ENCODE measurements at places on chromosomes 11 and 22.

DNA sequence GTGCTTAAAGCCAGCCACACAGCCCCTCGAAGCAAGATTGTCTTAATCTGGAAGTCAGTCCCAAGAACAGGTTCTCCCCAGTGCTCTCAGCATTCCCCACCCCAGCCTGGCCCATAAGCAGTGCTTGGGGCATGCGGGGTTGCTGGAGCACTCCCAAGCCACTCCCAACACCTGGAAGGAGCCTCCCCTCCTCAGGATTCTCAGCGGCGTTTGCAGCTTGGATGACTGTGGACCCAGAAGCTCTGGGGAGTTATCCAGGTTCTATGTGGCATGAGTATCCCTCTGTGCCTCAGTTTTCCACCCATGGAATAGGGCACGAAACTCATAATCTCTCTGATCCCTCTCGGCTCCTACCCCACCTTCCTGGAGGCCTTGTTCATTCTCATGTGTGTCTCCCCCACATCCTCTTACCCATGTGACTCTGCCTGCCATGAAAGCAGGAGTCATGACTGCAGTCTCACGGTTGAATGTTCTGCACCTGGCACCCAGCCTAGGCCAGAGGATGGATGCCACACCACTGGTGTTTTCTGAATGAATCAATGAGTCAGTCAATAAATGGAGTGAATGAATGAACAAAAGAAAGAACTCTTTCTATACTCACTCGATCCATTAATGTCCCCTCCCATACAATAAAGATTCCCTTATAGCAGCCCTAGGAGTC lies 33.4 kb upstream of the WNT7B start:
- DNase-seq: no peak

DNA sequence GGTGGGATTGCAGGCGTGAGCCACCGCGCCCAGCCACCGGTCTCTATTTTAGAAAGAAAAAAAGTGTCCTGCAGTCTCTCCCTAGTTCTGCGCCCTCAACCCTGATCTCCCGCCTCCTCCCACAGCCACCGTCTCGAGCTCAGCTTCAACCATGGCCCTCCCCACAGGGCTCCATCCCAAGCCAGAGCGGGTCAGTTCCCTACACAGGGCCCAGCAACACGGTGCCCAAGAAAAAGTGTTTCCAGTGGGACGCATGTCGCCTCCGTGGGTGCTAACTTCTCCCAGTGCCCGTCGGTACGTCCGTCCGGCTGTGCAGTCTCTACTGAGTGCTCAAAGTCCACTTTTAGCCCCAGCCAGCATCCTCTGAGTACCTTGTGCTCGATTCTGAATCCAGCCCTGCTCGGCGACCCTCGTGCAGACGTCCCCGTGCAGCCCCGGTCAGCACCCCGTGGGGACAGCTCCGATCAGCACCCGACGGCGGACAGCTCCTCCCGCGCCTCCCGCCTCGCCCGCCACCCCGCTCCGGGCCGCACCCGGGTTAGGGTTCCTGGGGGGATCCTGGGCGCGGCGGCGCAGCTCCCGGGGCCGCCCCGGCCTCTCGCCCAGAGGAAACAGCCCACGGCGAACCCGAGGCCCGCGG lies 657 bp upstream of the MAPK8IP2 start:
- DNase-seq: peak; percentile 58

GRCh38 chr11:20238712-20239111 lies 78.4 kb upstream of the DBX1 start:
- no peak for DNase-seq

DNA sequence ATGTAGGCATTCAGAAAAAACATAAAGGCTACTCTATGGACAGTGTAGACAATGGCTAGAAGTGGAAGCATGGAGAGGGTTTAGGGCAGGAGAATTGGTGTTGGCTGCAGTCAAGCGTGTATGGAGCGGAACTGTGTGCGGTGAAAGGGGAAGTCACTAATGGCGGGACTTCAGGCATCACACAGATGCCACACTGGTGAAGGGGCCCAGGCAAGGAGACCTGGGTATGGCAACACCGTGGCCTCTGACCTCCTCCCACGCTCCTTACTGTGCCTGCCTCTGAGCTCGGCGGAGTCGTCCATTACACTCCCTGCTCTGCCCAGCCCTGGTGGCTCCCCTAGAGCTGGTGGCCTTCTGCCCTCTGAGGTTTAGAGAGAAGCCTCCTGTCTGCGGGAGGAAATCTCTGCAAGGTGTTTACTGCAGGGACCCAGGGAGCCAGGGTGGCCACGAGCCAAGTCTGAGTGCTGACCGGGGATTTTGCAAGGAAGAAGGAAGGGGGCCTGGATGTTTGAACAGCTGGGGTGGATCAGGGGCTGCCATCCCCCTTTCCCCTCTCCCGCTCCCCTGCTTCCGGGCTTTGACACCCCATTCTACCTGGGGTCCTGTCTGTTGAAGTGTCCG lies 75.1 kb upstream of the TSPAN18 start:
- DNase-seq: no peak

- DNase-seq: no peak
Measured at GRCh38 chr22:44391481-44392445, 79.0 kb upstream of the SHISAL1 start.

- DNase-seq: no peak
Measured at GRCh38 chr11:94664346-94664745, 97.2 kb downstream of the PIWIL4 start.

DNA sequence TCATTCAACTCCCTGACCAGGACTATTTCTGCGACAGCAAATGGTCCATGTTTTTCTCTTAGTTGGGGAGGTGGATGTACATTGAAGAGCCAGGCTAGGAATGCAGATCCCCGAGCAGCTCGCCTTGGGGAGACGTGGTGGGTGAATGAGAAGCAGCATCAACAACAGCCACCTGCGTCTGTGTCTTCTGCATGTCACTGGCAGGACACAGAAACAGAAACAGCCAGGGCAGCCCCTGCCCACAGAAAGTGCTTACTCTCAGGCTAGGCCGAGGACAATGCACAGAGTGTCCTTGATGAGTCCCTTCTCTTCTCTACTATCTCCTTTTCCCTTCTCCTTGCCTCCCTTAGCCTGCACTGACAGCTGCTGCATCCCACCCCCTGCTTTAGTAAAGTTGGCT lies 541.9 kb upstream of the CADM1 start:
- no peak for DNase-seq

DNA sequence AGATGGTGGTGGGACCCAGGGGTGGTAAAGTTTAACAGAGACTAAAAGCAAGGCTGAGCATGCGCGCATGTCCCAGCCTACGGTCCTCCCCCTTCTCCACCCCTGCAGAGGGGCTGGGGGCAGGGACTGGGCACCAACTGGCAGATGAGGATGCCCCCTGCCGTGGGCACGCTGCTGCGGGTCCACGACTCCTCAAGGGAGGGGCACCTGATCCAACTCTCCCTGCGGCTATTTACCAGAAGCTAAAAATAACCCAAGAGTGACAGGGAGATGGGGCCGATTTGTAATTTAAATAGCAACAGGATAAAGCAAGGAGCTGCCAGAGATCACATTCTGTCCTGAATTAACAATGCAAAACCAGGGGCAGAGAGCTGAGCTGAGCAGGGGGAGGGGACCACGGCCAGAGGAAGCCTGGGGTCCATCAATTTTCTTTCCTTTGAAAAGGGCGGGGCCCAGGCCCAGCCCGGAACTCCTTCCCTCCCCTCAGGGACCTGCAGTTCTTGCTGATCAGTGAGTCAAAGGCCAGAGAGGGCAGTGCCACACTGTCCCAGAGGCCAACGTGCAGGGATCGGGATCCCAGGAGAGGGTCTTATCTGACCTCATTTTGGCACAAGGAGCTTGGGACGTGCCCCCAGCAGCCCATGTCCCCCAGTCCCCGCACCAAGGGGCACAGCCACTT lies 8.1 kb upstream of the DGKZ start:
- DNase-seq: no peak

DNA sequence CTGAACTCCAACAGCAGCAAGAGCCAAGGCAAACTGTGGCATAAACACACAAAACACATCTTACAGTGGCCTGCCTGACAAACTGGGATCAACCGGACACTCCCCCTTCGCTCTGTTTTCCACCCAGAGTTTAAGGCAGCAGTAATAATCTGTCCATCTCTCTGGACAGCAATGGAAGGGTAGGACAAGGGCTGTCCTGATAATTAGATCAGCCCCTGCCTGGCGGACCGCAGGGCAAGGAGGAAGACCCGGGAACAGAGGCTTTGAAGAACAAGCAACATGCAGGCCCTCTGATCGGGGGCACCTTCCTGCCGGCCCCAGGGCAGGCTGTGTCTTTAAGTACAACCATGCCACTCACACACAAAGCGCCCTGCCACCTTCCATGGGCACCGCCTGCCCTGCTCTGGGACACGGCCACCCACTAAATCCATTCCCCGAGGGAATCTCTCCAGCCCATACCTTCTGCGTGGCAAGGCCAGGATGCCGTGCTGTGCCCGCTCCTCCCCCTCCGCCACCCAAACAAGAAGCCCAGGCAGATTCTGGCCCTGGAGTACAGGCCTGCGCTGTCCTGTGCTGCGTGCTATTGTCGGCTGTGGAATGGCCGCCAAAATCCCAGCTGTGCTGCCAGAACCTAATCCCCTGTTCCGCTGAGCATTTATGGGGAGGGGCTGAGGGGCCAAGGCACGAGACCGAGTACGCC lies 38.8 kb downstream of the NUMA1 start:
- DNase-seq: peak; percentile 46

- no peak for DNase-seq
Measured at GRCh38 chr11:76885390-76886097, 24.8 kb downstream of the ACER3 start.

GRCh38 chr11:64164392-64165312 lies 1.3 kb downstream of the MACROD1 start:
- DNase-seq: no peak

- no peak for DNase-seq
Measured at GRCh38 chr11:35907648-35908431, 36.0 kb upstream of the LDLRAD3 start.

DNA sequence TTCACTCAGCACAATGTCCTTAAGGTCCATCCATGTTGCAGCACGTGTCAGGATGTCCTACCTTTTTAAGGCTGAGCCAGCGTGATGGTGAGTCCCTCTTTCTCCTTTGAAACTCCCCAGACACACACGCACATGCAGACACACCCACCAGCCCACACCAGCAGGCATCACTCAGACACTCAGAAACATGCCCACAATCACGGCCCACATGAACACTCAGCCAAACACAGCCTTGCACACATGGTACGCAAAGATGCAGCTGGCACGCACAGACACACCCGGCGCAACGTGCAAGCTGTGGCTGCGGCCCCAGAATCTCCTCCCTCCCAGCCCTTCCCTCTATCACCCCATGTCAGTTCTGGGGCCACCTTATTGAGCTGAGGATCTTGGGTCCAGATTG lies 8.0 kb downstream of the FADS3 start:
- DNase-seq: no peak

DNA sequence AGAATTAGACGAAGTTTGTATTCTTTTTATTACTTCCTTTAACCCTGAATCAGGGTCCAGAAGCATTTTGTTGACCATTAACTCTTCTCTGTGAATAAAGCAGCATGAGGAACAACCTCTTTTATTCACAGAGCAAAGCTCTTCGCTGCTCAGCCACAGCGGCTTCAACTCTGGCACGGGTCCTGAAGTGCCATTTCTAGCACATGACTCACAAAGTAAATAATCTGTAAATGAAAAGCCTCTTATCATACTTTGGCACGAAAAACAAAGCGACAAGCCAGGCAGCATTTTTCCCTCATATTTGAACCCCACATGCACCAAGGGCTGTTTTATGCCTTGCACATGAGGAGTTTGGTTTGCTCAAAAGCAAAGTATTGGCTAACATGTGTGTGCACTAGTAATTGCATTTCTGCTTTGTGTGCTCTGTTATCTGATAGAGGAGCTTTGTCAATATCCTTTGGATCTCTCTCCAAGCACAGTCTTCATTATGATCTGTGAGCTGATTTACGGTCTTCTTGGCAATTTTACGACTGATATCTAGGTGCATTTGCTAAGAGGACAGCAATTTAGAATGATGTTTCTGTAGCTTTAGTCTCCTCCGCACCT lies 33.0 kb upstream of the APOBEC3A start:
- DNase-seq: no peak

DNA sequence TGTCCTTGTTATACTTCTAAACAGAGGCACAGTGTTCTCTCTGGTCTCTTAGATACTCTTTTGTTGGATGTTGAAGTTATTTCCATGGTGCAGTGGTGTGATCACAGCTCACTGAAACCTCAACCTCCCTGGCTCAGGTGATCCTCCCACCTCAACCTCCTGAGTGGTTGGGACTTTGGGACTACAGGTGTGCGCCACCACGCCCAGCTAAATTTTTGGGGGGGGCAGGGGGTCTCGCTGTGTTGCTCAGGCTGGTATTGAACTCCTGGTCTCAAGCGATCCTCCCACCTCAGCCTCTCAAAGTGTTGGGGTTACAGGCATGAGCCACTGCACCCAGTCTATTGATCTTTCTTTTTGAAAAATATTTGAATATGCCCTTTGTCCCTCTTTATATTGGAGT lies 14.9 kb downstream of the ZNF74 start:
- DNase-seq: no peak

DNA sequence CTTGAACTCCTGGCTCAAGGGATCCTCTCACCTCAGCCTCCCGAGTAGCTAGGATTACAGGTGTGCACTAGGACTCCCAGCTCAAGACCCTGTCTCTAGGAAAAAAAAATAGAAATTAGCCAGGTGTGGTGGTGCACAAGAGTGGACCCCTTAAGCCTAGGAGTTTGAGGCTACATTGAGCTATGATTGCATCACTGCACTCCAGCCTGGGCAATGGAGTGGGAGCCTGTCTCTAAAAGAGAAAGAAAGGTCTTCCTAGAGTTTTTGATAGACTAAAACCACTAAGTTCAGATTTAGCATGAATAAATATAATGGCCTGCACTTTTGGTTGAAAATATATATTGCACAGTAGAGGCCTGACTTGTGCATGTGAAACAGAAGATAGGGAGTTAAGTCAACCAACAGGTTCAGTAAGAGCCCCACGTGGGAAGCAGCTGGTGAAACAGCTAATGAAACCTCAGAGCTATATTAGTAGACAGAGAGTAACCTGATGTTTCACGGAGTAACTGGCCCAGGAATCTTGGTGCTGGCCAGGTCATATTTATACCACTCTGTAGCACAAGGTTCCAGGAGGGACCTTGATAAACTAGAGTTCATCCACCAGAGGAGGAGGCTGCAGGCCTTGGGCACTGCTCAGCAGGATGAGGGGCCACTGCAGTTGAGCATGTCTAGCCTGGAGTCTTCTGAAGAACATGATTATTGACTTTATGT lies 4.6 kb upstream of the MICAL3 start:
- no peak for DNase-seq

DNA sequence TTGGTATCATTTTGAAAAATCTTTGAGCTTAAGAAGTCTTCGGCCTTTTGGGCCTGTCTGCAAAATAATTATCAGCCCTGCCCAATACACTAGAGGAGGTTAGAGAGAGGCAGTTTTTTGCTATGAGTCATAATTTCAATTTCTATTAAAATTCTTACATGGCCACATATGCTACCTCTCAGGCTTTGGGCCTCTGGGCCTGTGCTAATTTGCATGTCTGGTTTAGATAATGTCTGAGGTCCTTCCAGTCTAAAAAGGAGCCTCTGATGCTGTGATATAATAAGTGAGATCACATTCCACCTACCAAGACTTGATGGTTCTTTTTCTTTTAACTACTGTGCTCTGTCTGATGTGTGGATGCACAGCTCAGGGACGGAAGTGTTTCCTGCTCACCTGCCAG lies 70.8 kb downstream of the KCNJ1 start:
- DNase-seq: no peak
